ENCODE measurements at places on chromosomes 5 and 9.

DNA sequence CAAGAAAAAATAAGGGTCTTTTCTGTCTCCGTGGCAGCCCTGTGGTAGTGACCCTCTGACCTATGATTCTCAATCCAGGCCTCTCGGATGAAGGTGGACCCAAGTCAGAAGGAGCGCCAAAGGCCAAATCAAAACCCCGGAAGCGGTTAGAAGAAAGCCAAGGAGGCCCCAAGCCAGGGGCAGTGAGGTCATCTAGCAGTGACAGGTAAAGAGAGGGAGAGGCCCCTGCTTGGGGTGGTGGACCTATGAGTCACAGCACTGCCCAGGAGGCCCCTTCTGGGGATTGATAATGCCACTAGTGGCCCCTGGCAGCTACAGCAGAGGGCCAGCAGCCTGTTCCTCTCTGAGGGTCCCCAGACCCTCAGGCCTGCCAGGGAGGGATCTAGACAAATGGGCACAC is 6.4 kb upstream of the SLC2A8 start:
- DNase-seq: no peak

DNA sequence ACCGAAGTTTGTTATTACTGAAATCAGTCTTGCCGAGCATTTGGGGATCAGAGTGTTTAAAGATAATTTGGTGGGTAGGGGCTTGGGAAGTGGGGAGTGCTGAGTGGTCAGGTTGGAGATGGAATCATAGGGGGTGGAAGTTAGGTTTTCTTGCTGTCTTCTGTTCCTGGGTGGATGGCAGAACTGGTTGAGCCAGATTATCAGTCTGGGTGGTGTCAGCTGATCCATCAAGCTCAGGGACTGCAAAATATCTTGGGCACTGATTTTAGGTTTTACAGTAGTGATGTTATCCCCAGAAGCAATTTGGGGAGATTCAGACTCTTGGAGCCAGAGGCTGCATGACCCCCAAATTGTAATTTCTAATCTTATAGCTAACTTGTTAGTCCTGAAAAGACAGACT is 5.4 kb upstream of the ANKRD31 start:
- DNase-seq: no peak

- no peak for DNase-seq
Measured at GRCh38 chr5:91434348-91434747, 51.2 kb upstream of the ARRDC3 start.

DNA sequence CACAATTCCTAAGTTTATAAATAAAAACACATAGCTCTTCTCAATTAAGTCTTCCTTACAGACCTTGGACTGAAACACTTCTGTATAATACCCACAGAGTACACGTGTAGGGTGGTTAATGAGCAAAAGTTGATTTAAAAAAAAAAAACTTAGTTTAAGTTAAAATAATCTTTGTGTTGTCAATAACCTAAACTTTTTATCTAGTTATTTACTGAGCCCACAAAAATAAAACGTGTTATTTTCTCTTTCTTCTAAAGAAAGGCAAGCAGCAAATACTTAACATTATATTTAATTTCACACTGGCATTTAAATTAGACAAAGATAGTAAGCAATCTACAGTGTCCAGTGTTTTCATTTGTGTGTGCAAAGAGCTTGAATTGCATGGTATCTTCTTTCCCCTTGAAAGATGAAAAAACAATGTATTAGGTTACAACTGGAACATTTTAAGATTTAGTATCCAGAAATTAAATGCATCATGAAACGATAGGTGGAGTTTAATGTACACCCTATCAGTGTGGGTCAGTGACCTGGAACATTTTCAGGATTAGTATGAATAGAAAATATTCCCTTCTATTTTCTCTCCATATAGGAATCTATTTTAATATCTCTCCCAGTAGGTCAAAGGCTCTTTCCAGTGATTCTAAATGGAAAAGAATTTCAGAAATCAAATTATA is 1014.8 kb downstream of the NR2F1-AS1 start:
- no peak for DNase-seq

DNA sequence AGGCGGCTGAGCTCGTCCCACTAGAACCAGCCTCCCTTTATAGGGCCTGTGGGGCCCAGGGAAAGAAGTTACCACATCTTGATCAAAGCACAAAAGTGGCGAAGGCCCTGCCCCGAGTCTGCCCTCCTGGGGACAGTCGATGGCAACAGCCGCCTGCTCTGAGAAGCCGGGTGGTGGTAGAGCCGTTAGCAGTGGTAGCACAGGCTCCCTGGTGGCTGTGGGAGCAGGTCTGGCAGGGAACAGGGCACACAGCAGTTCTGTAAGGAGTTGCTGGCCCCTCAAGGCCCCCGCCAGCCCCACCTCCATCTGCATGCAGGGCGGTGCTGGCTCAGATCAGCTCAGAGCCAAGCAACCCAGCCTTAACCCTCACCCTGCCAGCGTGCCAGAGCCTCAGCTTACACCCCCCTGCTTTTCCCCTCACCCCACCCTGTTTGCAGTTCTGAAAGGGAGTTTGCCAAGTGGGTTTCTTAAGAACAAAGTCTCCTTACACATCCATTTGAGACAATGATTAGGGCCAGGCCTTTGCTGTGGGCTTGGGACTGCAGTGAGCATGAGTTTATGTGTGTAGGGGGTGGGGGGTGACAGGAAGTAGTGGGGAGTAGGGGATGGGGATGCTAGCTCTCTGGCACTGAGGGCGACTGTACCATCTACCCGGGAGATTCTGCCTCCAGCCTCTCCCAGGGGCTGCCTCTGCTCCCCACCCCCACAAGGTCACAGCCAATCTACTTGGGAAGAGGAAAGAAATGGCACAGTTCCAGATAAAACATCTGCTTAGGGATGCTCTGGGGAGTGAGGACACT is 11.8 kb downstream of the ACSL6 start:
- DNase-seq: no peak

DNA sequence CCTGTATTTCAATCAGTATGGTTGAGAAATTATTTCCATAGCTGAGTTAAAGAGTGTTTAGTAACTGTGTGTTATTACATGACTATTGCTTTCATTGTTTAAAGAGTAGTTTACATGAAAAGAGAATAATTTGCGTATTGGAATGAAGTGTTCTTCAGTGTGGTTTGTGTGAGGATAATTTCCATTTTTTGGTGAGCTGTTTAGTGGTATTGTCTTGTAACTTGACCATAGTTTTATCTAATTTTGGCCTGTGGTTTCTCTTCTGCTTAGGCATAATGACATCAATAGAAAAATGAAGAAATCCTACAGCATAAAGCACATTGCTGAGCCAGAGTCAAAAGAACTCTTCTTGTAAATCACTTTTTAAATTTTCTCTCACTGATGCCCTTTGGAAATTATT is 151.2 kb downstream of the SNCAIP start:
- no peak for DNase-seq

DNA sequence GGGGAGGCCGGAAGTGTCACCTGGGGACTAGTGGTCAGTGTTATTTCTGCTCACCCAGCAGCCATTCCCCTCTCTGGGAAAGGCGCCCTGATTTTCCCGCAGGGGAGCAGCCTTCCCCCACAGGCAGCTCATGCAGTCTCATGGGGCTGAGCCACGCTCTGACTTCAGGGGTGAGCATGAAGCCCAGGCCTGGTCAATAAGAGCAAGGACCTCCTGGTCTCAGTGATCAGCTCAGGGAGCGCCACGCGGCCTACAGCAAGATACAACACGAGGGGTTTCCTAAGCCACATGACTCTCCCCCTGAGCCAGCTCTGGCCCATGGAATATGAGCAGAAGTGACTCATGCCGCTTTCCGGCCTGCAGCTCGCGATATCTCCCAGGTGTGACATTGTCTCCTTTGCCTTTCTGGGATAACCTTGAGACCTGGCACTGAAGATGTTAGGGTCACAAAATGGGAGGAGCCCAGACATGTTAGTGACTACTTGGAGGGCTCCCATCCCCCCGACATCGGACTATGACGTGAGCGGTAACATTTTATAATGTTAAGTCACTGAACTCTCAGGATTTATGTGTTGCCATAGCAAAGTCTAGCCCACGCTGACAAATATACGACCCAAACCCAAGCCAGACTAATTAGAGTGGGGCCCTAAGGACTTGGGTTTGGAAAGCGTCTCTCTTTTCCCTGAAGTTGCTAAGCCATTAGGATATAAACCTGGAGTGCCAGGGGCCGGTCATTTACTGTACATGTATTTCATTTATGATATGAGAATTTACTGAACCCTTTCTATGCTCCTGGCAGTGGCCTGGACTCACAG is 46.5 kb upstream of the GFPT2 start:
- DNase-seq: no peak

- peak; percentile 16 for DNase-seq
Measured at GRCh38 chr9:92724528-92725265, 39.9 kb downstream of the BICD2 start.

- DNase-seq: no peak
Measured at GRCh38 chr9:88684046-88684445, 149.1 kb downstream of the NXNL2 start.

- no peak for DNase-seq
Measured at GRCh38 chr5:174306345-174307030, 261.0 kb downstream of the NSG2 start.

DNA sequence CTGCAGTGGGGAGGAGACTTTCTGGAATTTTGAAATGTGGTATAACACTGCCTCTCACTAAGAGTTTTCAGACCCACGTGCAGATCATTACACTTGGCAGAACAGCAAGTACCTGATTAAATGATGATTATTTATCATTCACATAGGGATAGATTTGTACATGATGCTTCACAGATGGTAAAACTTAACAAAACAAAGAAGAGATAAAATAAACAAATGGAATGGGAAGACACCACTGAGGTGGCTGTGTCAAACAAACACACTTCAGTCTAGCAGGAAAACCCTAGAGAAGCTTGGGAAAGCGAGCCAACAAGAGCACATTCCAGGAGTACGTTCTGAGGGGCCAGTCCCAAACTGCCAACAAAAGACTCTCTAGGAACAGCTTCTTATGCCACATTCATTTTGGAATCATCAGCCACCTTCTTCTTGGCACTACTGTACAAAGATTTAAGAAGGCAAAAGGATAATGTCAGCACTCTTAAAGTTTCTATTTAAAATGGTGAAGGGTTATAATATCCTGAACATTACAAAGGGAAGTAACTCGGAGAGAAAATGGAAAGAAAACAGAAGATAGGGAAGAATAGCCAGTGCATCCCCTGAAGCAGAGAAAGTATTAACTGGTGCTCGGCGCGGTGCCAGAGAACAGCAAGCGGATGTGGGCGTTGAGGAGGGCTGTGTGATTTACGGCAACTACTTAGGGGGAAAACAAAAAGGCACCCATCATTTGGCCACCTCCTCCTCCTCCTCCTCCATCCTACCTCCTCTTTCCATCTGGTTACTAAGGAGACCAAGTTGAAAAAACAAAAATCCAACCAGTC is 1.6 kb downstream of the MED27 start:
- DNase-seq: peak; percentile 37

Data from stimulated activated CD8-positive, alpha-beta memory T cell treated with anti-CD3 and anti-CD28 coated beads, Interleukin-4, amount 100 ng/mL, for 48 hours (primary cell).